ENCODE measurements at places on chromosomes 16 and 17. TPM values are rescaled to one million over a fixed set of nuclear protein-coding genes. Genes with fewer than 3 reads are reported as not detected.

DNA sequence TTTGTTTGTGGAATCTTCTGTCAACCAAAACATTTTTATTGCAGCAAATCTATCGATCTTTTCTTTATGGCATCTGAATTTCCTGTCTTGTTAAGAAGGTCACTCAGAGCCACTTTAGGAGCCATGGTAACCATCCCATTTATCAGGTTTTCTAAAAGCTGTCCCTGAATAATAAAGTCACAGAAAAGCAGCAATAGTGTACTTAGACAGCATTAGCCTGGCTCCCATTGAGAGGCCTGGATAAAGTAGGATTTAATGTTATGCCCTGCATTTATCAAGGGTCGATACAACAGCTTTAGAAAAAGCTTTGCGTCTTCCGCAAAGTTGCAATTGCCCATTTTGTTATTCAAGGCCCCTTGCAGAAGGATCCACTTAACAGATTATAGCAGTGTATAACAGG lies 10.1 kb upstream of the CD300LF start:
- no peak overlapping the region for H3K4me3 ChIP-seq
- H3K36me3 ChIP-seq: no peaks in the 10 kb centered on the region
- no peak overlapping the region for H3K27ac ChIP-seq
- H3K27me3 ChIP-seq: peaks cover 6% of the 10 kb centered on the region
- H3K4me1 ChIP-seq: no peaks in the 10 kb centered on the region

GRCh38 chr17:57425903-57426880 lies 169.9 kb downstream of the MSI2 start:
- no peaks in the 10 kb centered on the region for H3K4me1 ChIP-seq
- H3K4me3 ChIP-seq: no peak overlapping the region
- DNase-seq: no peak
- no peak overlapping the region for H3K27ac ChIP-seq
- H3K36me3 ChIP-seq: no peaks in the 10 kb centered on the region
- H3K27me3 ChIP-seq: no peaks in the 10 kb centered on the region

- H3K4me1 ChIP-seq: no peaks in the 10 kb centered on the region
- H3K36me3 ChIP-seq: no peaks in the 10 kb centered on the region
- no peaks in the 10 kb centered on the region for H3K27me3 ChIP-seq
- H3K4me3 ChIP-seq: no peak overlapping the region
Observed at GRCh38 chr17:78498848-78499247, 78.3 kb downstream of the DNAH17 start.

Gene KRT27
- not detected for total RNA-seq

- H3K4me1 ChIP-seq: no peaks in the 10 kb centered on the region
- H3K36me3 ChIP-seq: no peaks in the 10 kb centered on the region
- no peak overlapping the region for H3K4me3 ChIP-seq
- peak; percentile 73 for DNase-seq
Observed at GRCh38 chr16:21650521-21650920, 1.9 kb downstream of the IGSF6 start.

Gene PAQR4
- total RNA-seq: 9.2 TPM

GRCh38 chr17:63099425-63099824 lies 133.4 kb downstream of the TANC2 start:
- H3K4me1 ChIP-seq: peaks cover 3% of the 10 kb centered on the region
- no peak for DNase-seq
- no peak overlapping the region for H3K4me3 ChIP-seq

GRCh38 chr17:75638893-75639292 lies 5.7 kb downstream of the SMIM5 start:
- no peak for DNase-seq
- no peaks in the 10 kb centered on the region for H3K4me1 ChIP-seq
- no peak overlapping the region for H3K4me3 ChIP-seq
- no peaks in the 10 kb centered on the region for H3K27me3 ChIP-seq
- no peaks in the 10 kb centered on the region for H3K36me3 ChIP-seq

DNA sequence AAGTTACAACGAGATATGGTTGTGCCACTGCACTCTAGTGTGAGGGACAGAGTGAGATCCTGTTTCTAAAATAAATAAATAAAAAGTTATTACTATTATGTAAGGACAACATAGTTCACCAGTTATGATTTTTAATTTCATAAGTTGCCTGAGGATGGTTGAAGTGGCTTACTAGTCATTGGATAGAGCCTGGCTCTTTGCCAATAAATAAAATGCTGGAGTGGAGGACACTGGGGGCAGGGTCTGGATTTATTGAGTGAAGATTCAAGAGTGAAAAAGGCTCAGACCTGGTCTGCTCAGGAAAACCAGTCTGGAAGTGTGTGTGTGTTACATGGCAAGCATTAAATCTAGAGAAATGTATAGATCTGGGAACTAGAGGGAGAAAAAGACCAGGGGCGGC lies 2.1 kb downstream of the STARD3 start:
- peak overlapping the region; percentile 72 for H3K27ac ChIP-seq
- no peak overlapping the region for H3K4me3 ChIP-seq
- peaks cover 94% of the 10 kb centered on the region for H3K4me1 ChIP-seq
- DNase-seq: no peak

- H3K36me3 ChIP-seq: no peaks in the 10 kb centered on the region
- H3K4me1 ChIP-seq: no peaks in the 10 kb centered on the region
- DNase-seq: no peak
- no peak overlapping the region for H3K27ac ChIP-seq
Observed at GRCh38 chr17:47732399-47733046, 513 bp upstream of the TBX21 start.

Gene TLCD2
- total RNA-seq: 7.5 TPM

DNA sequence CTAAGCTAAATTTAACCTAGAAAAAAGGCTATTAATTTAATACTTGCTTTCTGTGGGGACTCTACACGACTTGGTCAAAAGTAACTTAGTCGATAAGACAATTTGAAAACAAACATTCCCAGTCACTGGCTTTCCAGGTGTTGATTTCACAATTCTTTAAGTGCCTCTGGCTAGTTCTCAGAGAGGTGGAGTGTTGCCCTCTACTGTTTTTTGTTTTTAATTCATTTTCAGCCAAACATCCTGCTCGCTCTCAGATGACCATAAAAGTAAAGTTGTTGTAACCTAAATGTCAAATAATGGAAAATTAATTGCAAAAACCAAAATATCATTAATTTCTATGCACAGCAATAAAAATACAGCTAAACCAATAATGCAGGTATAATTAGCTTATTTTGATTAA lies 107.1 kb downstream of the MYO1D start:
- no peaks in the 10 kb centered on the region for H3K4me1 ChIP-seq
- no peak for DNase-seq
- no peak overlapping the region for H3K27ac ChIP-seq
- H3K27me3 ChIP-seq: no peaks in the 10 kb centered on the region
- no peaks in the 10 kb centered on the region for H3K36me3 ChIP-seq

Gene CDH3
- total RNA-seq: 1.2 TPM

GRCh38 chr16:82010649-82011048 lies 621 bp downstream of the SDR42E1 start:
- no peaks in the 10 kb centered on the region for H3K36me3 ChIP-seq
- H3K4me3 ChIP-seq: no peak overlapping the region
- no peak for DNase-seq
- no peaks in the 10 kb centered on the region for H3K27me3 ChIP-seq

GRCh38 chr16:48444574-48444973 lies 59.4 kb upstream of the SIAH1 start:
- H3K4me1 ChIP-seq: peaks cover 9% of the 10 kb centered on the region
- no peaks in the 10 kb centered on the region for H3K27me3 ChIP-seq
- H3K27ac ChIP-seq: no peak overlapping the region
- no peaks in the 10 kb centered on the region for H3K36me3 ChIP-seq
- H3K4me3 ChIP-seq: no peak overlapping the region

Gene FOXL1
- total RNA-seq: 10.5 TPM

Gene AANAT
- not detected for total RNA-seq

DNA sequence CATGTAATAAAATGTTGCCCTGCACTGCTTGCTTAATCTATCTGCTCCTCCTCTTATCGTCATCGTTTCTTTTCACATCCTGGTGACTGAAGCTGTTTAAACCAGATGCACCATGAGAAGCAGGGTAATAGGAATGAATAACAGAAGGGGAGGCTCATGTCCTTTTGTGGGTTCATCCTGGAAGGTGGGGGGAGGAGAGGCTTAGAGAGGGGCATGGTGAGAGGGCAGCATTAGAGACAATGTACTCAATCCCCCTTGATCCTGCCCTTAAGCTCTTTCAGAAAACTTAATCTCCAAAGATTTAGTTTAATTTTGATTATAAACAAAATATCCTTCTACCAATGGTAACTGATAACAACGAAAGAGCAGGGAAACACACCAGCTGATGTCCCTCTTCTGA lies 248.5 kb downstream of the CA10 start:
- H3K27me3 ChIP-seq: no peaks in the 10 kb centered on the region
- H3K4me1 ChIP-seq: no peaks in the 10 kb centered on the region
- no peak overlapping the region for H3K27ac ChIP-seq
- no peak for DNase-seq
- no peaks in the 10 kb centered on the region for H3K36me3 ChIP-seq

Gene DNAH2
- total RNA-seq: under 0.01 TPM

GRCh38 chr16:1530883-1531637 lies 2.4 kb upstream of the TMEM204 start:
- no peak overlapping the region for H3K4me3 ChIP-seq
- H3K4me1 ChIP-seq: no peaks in the 10 kb centered on the region
- H3K27me3 ChIP-seq: no peaks in the 10 kb centered on the region
- H3K27ac ChIP-seq: peak overlapping the region; percentile 89

DNA sequence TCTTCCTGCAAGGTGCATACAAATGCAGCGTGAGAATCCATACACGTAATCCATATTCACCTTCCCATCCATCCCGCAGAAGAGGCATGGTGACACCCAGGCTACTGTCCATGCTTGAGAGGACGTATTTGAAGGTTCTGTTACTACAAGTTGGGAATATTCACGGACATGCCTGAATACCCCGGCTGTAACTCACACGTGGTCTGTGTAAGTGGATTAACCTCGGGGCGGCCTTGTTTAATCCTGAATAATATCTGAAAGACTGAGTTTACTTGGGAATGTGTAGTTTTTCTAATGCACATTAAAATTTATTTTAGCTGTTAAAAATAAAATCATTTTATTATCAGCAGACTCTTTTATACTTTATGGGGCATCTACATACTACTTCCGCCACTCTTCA lies 13.1 kb downstream of the CPSF4L start:
- H3K36me3 ChIP-seq: no peaks in the 10 kb centered on the region
- no peak for DNase-seq
- H3K4me1 ChIP-seq: no peaks in the 10 kb centered on the region
- no peaks in the 10 kb centered on the region for H3K27me3 ChIP-seq
- H3K27ac ChIP-seq: no peak overlapping the region

DNA sequence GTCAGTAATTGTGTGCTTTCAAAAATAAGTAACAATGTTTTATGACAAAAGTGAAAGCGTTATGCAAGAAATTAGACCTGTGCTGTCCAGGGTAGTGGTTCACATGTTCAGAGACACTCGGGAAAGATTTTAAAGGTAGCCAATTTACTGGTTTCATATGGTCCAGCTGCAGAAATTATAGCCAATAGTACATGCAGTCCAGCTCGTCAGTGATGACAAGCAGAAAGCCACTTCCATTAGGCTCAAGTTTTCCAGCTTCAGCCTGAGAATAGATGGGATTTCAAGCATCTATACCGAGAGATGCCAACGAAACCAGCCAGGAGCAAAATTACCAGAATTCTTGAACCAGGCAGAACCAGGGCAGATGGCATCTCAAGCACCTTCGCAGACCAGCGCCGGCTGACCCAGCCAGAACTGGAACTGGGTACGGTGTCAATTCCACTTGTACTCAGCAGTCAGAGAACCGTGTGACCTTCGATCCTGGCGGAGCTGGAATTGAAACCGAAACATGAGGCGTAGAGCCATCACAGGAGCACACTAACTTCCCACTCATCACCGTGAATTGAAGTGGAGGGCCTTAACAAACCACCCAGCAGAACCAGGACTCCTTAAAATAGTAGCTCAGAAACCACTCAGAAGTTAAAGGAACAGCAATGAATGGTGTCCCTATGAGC lies 207.9 kb upstream of the HSBP1 start:
- H3K27ac ChIP-seq: no peak overlapping the region
- no peaks in the 10 kb centered on the region for H3K27me3 ChIP-seq
- no peaks in the 10 kb centered on the region for H3K36me3 ChIP-seq
- H3K4me3 ChIP-seq: no peak overlapping the region

Gene HOXB2
- 18.4 TPM for total RNA-seq

DNA sequence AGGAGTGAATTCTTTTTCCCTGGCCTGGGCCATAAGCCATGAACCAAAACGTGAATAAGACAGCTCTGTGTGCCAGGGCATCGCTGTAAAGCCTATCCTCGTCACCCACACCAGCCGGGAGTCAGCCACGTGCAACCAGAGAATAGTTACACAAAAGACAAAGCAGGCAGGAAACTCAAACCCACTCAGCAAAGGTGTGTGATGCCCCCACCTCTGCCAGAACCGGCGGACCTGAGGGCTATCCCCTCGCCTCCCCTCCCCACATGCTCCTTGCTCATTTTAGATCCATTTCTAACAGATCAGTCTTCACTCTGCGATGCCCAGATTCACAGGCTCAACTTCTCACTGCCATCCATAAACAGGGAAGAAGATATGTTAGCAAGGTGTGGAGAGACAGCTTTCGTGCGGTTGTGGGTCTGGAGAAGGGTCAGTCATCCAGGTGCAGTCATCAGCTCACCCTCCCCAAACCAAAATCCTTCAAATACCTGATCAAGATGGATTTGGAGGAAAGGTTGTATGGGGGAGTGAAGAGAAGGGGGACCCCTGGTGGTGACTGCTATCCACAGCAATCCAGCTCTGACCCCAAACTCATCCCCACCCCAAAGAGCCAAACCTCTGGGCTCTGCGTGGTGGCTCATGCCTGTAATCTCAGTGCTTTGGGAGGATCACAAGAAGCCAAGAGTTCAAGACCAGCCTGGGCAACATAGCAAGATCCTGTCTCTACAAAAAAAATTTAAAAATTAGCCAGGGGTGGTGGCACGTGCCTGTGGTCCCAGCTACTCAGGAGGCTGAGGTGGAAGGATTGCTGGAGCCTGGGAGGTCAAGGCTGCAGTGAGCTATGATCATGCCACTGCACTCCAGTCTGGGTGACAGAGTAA lies 219.2 kb downstream of the C16orf78 start:
- H3K27me3 ChIP-seq: no peaks in the 10 kb centered on the region
- H3K4me3 ChIP-seq: no peak overlapping the region
- H3K36me3 ChIP-seq: no peaks in the 10 kb centered on the region
- DNase-seq: no peak
- H3K4me1 ChIP-seq: peaks cover 33% of the 10 kb centered on the region
- no peak overlapping the region for H3K27ac ChIP-seq

Gene MT1A
- total RNA-seq: 93.3 TPM

Gene MILR1
- total RNA-seq: 6.1 TPM

Gene PSKH1
- 22.2 TPM for total RNA-seq

DNA sequence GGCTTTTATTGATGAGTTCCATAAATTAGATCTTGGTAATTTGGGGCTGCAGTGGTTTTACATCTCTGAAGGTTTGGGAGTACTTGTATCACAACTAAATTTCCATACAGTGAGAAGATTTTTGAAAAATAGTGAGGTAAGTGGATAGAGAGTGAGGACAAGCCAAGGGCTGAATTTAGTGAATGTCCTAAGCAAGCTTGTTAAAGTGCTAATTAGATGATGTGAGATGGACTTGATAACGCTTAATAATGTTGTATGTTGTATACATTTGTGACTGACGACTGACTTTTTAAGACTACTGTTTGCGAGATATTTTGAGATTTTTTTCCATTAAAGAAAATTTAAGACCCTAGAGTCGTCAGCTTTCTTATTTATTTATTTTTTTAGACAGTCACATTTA lies 3.9 kb downstream of the NFATC3 start:
- no peak for DNase-seq
- no peaks in the 10 kb centered on the region for H3K36me3 ChIP-seq
- H3K27ac ChIP-seq: no peak overlapping the region
- H3K4me1 ChIP-seq: peaks cover 78% of the 10 kb centered on the region
- H3K27me3 ChIP-seq: no peaks in the 10 kb centered on the region
- H3K4me3 ChIP-seq: no peak overlapping the region

GRCh38 chr17:28101919-28102318 lies 59.4 kb downstream of the NLK start:
- H3K27me3 ChIP-seq: no peaks in the 10 kb centered on the region
- H3K4me3 ChIP-seq: no peak overlapping the region
- no peaks in the 10 kb centered on the region for H3K36me3 ChIP-seq
